ENCODE measurements at places on chromosomes 4 and X.

GRCh38 chr4:62168681-62169080 lies 968.6 kb downstream of the ADGRL3 start:
- no peak for DNase-seq

GRCh38 chr4:150248181-150248580 lies 169.9 kb downstream of the DCLK2 start:
- no peak for DNase-seq

DNA sequence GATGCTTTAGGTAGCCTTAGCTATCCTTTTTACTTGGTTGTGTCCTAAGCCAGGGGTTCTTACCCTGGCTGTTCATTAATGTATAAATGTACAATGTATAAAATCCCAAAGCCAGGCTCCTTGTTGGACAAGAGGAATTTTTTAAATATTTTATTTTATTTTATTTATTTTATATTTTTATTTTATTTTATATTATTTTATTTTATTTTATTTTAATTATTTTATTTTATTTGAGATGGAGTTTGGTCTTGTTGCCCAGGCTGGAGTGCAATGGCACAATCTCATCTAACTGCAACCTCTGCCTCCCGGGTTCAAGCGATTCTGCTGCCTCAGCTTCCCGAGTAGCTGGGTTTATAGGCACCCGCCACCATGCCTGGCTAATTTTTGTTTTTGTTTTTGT lies 8.1 kb upstream of the SLC2A9 start:
- no peak for DNase-seq

- no peak for DNase-seq
These were observed 292.2 kb downstream of the FBXO8 start for GRCh38 chr4:173991316-173991715.

DNA sequence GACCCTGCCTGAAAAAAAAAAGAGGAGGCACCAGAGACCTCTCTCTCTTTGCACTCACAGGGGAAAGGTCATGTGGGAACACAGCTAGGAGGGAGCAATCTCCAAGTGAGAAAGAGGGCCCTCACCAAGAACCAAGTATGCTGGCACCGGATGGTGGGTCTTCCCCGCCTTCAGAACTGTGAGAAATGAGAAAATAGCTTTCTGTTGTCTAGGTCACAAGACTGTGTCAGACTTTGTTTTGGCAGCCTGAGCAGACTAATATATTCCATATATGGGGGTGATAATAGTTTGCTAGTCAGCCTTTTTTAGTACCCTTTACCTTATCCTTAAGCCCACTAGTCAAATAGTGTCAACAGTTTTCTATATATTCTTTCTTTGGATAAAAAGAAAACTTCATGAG lies 193.0 kb downstream of the TRIML1 start:
- DNase-seq: no peak

GRCh38 chrX:143669395-143669794 lies 33.5 kb upstream of the SLITRK4 start:
- peak; percentile 2 for DNase-seq

GRCh38 chr4:147693218-147693617 lies 9.3 kb upstream of the PRMT9 start:
- DNase-seq: no peak

- DNase-seq: no peak
These were observed 4.6 kb downstream of the JAKMIP1 start for GRCh38 chr4:6195602-6196319.

DNA sequence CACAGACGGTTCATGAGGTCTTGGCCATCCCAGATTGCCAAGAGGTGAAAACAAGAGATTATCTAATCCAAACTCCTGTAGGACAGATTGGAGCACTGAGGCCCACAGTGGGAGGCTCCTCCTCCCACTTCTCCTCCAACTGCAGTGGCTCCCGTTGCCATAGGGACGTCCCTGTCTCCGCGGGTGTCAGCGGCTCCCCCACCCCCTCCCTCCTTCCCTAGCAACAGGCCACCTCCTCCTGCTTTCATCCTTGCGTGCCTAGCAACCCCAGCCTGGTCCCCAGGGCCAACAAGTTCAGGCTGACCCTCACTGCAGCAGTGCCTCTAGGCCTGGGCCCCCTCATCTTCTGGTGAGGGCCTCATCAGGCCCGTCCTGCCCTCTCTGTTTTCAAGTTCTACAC lies 6.8 kb upstream of the IQSEC2 start:
- DNase-seq: no peak

- DNase-seq: no peak
These were observed 15.3 kb downstream of the HOPX start for GRCh38 chr4:56665781-56666180.

DNA sequence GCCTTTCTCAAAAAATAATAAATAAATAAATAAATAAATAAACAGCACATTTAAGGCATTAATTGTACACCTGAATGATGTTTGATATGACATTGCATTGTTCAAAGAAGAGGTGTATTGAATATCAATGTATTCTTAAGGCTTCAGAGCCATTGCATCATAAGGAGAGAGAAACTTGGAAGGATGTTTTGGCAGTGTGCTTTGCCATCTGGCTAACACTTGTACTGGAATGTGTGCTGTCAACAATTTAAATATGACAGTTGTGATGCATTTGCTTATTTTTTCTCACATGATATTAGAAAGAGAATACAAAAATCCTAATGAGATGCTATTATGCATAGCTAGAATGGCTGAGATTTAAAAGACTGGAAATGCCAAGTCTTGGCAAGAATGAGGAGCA lies 67.8 kb downstream of the FAM133A start:
- DNase-seq: no peak

DNA sequence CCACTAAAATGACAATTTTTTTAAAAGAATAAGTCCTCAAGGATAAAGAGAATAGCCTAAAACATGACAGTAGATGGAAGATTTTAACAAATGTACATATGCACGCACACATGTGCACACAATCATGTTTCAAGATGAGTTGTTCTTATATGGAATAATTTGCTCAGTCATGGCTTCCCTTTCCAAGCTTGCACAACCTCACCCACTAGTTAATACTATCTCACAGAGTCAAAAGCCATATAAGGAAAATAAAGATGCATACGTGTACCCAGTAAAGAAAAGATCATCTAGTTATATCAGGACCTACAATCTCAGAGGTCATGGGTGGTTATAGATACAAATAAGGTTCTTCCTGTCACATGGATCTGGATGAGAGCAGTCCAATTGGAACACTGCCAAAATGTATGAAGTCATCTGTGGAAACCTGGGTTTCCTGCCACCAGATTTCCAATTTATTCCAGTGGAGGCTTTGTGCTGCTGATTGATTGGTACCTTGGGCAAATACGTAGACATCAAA lies 56.1 kb downstream of the FAM13A start:
- DNase-seq: peak; percentile 59

GRCh38 chr4:94598758-94599157 lies 147.0 kb downstream of the PDLIM5 start:
- no peak for DNase-seq

- DNase-seq: no peak
These were observed 21.0 kb downstream of the MAOA start for GRCh38 chrX:43676971-43677572.

GRCh38 chr4:19520939-19521520 lies 730.7 kb upstream of the SLIT2 start:
- DNase-seq: no peak

GRCh38 chr4:180057299-180057721 lies 2185.9 kb upstream of the TENM3 start:
- DNase-seq: no peak

- DNase-seq: no peak
These were observed 225.2 kb upstream of the ZFP42 start for GRCh38 chr4:187770345-187770744.

DNA sequence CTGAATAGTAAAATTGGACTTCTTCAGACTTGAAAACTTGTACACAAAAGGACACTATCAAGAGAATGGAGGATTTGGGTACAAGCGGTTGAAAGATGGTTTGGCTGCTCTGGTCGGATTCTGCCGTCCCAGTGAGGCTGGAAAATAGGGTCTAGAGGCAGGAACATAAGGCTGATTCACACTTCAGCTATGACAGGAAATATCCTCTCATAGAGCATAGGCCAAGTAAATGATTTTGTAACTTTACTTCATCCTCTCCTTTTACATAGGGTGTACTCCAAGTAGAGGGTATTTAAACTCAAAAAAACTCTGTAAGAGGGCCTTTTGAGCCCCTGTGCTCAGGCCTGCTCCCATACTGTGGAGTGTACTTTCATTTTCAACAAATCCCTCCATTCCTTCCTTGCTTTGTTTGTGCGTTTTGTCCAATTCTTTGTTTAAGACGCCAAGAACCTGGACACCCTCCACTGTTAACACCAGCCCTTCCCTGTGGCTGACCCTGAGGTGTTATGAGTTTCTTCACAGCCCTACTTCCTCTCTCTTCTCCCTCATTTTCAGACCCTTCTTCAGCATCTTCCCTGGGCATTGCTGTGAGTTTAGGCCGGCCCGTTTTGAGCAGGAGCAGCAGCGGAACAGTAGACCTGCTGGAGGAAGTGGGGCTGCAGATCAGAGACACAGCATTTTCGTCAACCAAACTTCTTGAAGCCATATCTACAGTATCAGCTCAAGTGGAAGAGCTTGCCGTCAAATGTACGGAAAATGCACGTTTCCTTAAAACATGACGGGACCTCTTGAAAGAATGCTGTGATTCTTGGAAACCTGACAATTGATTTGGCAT lies 7.2 kb downstream of the PGAM4 start:
- no peak for DNase-seq

- no peak for DNase-seq
These were observed 38.6 kb upstream of the AADAT start for GRCh38 chr4:170128219-170128804.

- no peak for DNase-seq
These were observed 258.6 kb downstream of the CAMK2D start for GRCh38 chr4:113502906-113503305.

GRCh38 chr4:113878668-113879067 lies 100.8 kb downstream of the ARSJ start:
- DNase-seq: no peak

- DNase-seq: no peak
These were observed 44.9 kb downstream of the HTT-AS start for GRCh38 chr4:3029464-3029863.

GRCh38 chrX:140501321-140501720 lies 3.5 kb downstream of the SOX3 start:
- DNase-seq: no peak

DNA sequence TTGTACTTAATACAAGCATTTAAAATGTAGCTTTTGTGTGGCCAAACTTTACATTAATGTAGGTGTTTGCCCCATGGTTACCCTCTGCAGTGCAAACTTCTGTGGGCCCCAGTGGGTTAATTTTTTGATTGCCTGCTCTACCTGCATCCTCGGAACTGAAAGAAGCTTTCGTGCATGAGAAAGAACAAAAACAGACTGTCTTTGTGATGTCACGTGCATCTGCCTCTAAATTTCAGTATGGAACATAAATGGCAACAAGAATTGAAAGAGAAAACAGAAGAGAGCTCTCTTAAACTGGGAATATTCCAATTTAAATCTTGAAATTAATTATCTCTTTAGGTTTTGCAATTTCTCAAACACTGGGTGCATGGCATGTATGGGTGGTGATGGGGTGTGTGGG lies 182.4 kb upstream of the LCORL start:
- DNase-seq: no peak

DNA sequence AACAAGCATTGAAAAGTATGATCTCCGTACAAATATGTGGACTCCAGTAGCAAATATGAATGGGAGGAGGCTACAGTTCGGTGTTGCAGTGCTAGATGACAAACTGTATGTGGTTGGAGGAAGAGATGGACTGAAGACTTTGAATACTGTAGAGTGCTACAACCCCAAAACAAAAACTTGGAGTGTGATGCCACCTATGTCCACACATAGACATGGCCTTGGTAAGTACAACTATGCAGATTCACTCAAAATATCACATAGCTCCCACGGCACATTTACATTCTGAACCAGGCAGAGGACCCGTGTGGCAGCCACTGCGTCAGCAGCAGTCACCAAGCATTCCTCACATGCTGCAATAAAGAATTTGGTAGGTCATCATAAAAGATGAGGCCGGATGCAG lies 41.3 kb downstream of the KLHL5 start:
- DNase-seq: no peak

DNA sequence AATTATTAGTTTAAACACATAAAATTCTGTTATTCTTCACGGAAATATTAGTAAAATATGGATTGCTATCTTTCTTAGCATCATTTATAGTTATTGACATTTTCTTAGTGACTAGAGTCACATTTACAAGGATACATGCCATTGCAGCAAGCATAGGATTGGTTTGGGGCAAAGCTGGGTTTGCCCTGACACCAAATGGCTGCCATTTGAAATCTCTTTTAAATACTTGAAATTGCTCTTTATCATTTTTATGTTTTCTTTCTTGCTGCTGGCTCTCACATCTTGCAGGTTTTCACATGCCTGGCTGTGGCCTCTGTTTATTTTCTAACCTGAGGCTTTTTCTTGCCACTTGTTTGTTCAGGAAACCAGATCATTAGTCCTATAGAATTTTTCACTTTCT lies 39.9 kb downstream of the EGF start:
- DNase-seq: no peak

DNA sequence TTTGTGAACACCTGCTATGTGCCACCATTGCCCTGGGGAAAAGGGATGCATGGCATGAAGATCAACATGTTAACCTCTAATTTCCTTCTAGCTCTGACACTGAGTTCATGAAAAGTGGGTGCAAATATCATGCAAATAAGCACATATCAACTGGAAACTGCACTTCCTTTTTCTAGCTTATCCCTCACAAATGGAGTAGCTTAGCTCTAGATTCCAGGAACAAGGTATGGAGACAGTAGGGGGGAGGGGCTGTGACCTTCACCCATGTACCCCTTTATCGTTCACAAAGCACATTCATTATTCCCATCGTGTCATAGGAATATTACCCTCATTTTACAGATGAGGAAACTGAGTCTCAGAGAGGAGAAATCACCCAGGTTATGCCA lies 37.4 kb downstream of the STARD8 start:
- no peak for DNase-seq

DNA sequence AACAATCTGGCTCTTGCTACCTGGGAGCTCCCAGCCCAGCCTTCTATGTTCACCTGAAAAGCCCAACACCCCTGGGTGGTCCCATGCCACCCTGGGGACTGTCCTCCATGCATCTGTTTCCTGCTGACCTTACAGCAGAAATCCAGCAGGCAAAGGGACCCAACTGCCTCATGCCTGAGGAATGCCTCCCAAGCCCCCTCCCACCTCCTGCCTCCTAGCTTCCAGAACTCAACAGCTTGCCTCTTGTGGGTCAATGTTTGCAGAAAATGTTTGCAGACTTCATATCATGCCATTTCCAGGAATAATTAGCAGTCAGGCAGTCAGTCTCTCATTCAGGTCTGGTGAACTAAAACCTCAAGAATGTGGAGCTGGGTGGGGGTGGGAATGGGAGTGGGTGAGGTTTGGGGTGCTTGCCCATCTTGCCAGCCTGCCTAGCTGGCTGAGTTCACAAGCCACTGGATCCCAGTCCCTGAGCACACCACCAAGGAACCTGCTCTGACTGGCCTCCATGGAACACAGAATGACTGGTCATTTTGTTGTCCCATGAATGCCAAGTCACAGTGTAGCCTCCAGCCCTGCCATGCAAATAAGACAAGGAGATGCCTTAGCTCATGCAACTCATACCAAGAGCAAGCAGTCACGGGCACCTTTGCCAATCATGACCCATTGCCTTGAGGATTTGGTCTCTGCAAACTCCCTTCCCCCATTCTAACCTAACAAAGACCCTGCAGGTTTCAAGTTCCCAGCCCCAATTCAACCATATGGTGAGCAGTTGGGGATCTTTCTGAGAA lies 12.1 kb upstream of the PLAC1 start:
- DNase-seq: no peak
